ENCODE measurements at places on chromosomes 12 and 14.

- DNase-seq, result no peak
These were observed 31.5 kb downstream of the MDM2 start for GRCh38 chr12:68839183-68840147.

DNA sequence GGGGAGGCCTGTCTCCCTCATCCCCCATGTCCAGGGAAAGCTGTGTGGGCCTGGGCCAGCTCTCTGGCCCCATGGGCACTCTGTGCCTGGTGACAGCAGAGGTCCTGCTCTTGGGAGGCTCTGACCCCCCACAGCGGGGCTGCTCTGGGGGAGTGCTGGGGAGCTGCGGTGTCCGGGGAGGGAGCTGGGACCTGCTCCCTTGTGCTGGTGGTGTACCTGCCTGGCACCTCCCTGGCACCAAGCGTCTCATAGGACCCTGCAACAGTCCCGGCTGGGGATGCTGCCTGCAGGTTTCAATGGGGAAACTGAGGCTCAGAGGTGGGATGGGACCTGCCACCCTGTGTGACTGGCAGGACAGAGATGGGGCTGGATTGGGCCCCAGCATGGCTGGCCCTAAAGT is 111.3 kb downstream of the KIF26A start:
- no peak for DNase-seq

- DNase-seq, result no peak
These were observed 19.0 kb downstream of the PRPF40B start for GRCh38 chr12:49642370-49642802.

DNA sequence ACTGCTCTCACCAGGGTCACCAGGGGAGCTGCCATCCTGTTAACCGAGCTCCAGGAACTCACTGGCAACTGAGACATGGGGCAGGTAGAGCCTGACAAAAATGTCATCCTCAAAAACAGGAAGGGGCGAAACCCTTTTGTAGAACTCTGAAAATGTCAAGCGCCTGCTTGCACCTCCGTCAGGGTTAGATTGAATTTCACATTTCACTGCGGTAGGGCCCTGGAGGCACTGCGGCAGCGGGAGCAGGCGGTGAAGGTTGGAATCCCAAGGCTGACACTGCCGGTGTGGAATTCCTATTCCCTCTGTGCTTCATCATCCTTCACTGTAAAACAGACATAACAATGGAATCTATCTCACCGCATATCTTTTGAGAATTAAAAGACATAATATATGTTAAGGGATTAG is 142.8 kb upstream of the TMCC3 start:
- no peak for DNase-seq

GRCh38 chr14:104686624-104687517 is 2.5 kb upstream of the INF2 start:
- no peak for DNase-seq

- no peak for DNase-seq
These were observed 217.1 kb downstream of the SLC38A4 start for GRCh38 chr12:46608431-46609272.

DNA sequence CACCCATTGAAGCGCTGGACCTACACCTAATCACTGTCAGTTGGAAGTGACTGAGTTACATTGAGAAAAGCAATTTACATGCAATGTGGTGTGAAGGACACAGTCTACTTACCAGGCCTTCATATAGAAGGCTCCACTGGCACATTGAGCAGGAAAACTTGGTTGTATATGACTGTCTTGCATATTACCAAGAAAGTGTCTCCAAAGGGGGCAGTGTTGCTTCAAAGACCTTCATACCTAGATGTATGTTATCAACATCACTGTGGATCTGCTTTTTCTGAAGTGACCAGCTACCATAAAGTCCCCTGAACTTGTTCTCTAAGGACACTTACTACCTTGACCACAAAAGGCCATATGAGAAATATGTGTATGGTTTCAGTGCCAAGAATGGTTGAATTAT is 64.1 kb downstream of the NELL2 start:
- DNase-seq, result peak; percentile 78

DNA sequence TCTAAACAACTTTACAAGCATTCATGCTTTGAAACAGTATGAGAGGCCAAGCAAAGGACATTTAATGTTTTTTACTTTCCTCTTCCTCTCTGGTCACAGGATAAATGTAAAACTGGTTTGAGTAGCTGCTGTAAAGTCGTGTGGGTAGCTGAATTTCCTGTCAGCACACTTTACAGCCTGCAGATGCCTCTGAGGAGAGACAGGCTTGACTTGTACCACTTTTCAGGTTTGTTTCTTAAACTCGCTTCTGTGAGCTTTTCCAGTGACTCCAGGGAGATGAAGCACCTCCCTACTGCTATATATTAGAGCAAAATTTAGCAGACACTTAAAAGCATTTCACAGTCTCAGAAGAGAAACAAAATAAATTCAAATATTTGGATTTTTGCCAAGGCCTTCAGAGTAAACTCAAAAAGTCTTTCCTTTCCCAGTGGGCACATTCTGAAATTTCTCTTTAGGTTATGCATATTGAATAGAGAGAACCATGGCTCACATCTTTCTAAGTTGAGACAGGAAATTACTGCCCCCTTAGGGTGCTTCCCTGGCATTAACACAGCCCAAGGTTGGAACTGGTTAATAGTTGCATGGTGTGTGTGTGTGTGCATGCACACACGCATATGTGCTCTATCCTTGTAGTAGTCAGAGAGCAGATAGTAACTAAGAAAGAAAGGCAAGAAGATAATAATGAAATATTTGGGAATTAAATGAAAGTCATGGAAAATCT is 557.3 kb upstream of the MIS18BP1 start:
- DNase-seq, result no peak

- DNase-seq, result no peak
These were observed 5.9 kb downstream of the ITPK1 start for GRCh38 chr14:93109572-93110481.

- DNase-seq, result no peak
These were observed 61.7 kb downstream of the KIF26A start for GRCh38 chr14:104200106-104200505.

DNA sequence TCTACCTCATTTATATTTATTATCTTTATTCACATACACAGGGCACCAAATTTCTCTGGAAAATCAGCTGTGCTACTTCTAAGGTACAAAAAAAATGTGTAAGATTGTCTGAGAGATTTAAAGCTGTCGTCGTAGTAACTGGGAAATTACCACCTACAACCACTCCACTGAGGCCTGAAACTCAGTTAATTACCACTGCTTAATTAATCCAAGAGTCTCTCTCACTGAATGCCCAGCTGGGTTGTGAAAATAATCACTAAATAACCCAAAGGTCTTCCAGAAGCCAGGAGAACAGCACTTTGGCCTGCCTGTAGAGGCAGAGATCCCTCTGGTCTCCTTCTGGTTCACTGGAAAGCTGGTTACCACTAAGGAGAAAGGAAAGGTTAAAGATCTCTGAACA is 207.2 kb upstream of the TMPO start:
- DNase-seq, result no peak

DNA sequence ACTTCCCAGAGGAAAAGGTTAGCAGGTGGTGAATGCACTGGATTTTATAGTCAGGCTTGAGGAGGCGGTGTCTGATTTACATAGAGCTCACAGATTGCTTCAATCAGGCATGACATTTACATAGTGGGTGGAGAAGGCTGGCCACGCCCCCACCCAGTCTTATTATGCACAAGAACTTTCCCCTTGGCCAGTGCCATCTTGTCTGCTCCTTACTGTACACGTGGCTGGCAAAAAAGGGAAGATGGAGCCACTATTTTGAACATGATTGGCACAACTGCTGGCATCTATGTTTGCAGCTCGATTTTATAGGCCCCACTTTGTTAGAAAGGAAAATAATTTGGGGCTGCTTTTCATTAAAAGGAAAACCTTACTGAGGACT is 10.9 kb upstream of the LGMN start:
- no peak for DNase-seq

DNA sequence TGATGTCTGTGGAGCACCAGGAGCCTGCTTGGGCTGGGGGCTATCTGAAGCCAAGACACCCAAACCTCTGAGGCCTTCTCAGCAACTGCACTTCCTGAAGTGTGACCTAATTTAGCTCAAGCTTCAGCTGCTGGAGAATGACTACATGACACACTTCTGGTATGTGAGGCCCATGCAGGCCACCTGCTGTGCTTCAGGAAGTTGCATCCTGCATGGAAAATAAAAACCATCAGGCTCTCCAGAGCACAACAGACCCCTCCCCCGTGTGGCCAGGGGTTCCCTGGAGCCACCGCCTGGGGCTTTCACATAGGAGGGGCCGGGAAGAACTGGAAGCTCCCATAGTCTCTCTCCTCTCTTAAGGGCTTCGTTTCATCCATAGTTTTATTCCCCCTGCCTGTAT is 217.7 kb downstream of the SLC15A4 start:
- no peak for DNase-seq

DNA sequence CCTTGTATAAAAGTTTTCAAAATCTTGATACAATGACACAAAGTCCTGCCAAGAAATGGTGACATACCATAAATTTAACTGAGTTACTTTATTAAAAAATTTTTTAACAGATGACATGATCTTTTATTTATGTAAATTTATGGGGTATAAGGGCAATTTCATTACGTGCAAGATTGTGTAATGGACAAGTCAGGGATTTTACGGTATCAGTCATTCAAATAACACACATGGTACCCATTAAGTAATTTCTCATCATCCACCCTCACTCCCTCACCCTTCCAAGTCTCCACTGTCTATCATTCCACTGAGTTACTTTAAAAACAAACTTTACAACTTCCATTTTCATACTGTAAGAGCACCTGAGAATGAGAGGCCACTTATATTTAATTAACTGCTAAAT is 37.4 kb downstream of the SPTLC2 start:
- DNase-seq, result no peak

- DNase-seq, result no peak
These were observed 14.2 kb downstream of the TRPV4 start for GRCh38 chr12:109818905-109819500.

- DNase-seq, result no peak
These were observed 162.1 kb downstream of the ZFP36L1 start for GRCh38 chr14:68630611-68631393.

DNA sequence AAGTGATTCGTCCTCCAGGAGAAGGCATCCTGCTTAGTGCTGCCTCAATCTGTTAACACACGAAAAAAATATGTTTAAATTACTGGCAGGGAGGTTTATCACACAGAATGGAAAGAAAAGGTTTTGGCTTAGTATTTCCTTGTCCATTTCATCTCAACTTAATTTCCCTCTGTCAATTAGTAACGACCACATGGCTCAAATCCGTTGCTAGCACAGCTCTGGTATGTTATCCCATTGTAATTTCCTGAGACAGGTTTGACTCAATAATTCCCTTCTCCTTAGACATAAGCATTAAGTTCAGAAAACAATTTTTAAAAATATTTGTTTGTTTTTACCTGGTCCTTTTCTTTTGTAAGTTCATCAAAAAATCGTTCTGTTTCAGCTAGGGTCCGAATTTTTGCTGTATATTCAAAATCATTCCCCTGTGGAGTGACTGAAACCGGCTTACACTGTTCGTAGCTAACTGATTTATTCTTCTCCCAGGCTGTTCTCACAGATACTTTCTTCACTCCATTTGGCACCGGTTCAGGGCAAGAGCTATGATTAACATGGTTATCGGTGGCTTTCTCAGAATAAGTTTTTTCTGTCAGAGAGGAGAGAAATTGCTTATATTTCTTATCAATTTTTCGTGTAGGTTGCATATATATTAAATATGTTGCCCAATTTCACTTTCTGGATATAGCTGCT is 10.1 kb upstream of the PITPNM2 start:
- DNase-seq, result no peak

- DNase-seq, result peak; percentile 86
These were observed at the start of gene FKBP11 for GRCh38 chr12:48925304-48926011. TSS of gene FKBP11 (minus strand) at chr12:48925492. CDS start at chr12:48925428, 64 bp downstream.

- no peak for DNase-seq
These were observed 54.1 kb downstream of the PITPNM2 start for GRCh38 chr12:123096741-123097140.

DNA sequence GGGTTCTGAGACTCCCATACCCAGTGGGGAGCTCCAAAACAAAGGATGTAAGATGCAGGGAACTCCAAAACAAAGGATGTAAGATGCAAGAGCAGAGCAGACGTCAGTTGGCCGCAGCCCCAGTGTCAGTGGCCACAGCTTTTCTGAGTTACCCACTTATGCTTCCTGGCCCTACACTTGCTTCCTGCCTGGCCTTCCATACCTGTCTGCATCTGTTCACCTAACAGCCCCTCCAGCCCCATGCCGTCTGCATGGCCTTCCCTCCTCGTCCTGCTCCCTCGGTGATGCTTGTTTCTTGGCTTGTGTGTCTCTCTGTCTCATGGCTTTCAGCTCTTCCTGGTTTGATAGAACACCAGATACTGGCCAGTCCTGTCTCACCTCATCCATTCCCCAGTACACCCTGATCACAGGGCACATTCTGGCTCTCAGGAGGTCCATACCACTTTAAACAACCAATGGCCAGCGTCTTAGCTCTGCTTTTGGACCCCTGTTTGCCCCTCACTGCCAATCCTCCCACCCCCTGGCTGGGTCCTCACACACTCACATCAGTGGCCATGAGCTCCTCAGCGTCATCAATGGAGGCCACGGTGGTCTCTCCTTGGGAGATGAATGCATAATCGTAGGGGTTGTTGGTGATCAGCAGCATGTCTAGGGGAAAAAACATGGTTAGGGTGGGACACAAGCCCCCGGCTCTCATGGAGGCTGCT is 5.3 kb downstream of the MYH7 start:
- DNase-seq, result no peak

GRCh38 chr12:105659355-105660075 is 329.0 kb downstream of the C12orf75 start:
- DNase-seq, result no peak

GRCh38 chr12:57952766-57953165 is 11.4 kb downstream of the ATP23 start:
- DNase-seq, result no peak

DNA sequence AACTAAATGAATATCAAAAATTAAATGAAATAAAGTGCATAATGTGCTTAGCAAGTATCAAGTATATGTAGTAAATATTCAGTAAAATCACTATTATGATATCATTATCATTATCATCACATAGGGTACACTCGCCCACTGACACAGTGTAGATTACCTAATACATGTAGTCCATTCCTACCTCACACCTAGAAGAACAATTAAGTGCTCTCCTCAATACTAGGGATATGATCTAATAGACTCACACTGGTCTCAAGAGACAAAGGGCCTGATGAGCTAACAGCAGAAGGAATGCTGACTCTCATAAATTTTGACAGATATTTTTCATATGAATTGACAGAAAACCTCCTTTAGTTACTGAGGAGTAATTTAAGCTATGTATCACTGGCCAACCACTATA is 29.1 kb downstream of the FSCB start:
- no peak for DNase-seq

DNA sequence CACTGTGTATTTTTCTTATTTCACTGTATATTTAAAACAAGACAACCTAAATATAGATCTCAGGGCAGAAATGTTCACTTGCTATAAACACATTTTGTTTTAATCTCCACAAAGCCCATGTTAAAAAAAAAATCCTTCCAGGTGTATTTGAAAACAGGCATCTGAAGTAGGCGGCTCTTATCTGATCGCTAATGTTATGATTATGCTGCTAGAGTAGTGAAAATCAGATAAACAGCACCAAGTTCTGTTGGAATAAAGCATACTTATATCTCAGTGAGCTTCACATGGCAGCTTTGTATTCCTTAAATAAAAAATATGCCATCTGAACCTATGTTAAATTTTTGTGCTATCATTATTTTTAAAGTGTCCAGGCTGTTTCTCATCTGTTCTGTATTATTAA is 47.6 kb upstream of the PZP start:
- DNase-seq, result no peak

- no peak for DNase-seq
These were observed 131.1 kb downstream of the KSR2 start for GRCh38 chr12:117837737-117838050.
